Metanephros (tissue), 2 donors: ENCODE measurements at places on chromosomes 12 and 14. TPM values are rescaled to one million over a fixed set of nuclear protein-coding genes. Genes with fewer than 3 reads are reported as not detected.

TEX22 gene
- total RNA-seq: 0.23 TPM

AICDA gene
- 0.23 TPM for total RNA-seq

KIF26A gene
- 28.4 TPM for total RNA-seq

PTGDR gene
- 1.5 TPM for total RNA-seq

AGAP2 gene
- total RNA-seq: 2.9 TPM

C12orf50 gene
- total RNA-seq: not detected

CD163 gene
- total RNA-seq: 18.8 TPM

SAMD4A gene
- 31.1 TPM for total RNA-seq

GLT1D1 gene
- 1.8 TPM for total RNA-seq

GALNT16 gene
- 5.8 TPM for total RNA-seq

ITGA5 gene
- total RNA-seq: 59.6 TPM

ADCY4 gene
- total RNA-seq: 29.7 TPM

RNASE3 gene
- total RNA-seq: 3.3 TPM

FAM90A1 gene
- 0.18 TPM for total RNA-seq

MIP gene
- total RNA-seq: not detected
